ENCODE measurements at places on chromosomes 4 and X.
A peak's percentile ranks its signal among the peaks of the same experiment; 100 is the strongest.

DNA sequence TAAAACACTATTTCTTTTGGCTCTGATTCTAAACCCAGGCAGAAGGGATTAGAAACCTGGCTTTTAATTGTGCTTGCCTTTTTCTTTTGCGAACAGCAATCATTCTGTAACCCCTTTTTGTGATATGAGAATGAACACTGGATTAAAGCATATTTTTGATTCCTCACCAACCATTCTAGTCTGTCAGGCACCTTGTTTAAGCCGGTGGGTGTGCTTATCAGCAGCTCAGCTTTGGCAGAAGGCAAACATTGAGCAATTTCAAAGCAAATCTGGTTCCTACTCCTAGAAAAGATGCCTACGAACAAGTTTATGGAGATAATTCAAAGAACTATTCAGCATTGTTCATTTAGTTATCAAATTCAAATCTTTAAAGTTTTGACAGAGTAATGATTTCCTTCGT, 265.1 kb upstream of the FAM241A start:
- DNase-seq: no peak

DNA sequence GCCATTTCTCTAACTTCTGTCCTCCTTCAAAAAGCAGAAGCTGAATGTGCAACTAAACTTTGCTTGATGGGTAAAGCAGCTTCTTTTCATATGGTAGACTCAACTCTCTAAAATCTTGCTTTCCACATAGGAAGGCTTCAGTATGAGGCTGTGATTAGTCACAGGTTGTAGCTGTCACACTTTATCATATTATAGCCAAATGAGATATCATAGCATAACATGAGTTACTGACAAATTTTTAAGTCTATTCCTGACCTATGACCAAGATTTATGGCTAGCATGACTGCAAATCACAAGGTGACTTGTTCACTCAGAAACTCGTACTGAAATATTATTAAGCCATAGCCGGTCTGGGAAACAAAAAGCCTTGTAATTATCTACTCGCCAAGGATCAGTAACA, 998.6 kb downstream of the RPA4 start:
- no peak for DNase-seq

GRCh38 chr4:135244696-135245095, 1043.1 kb upstream of the PABPC4L start:
- DNase-seq: no peak

GRCh38 chr4:98765771-98766170, 107.4 kb upstream of the TSPAN5 start:
- no peak for DNase-seq

DNA sequence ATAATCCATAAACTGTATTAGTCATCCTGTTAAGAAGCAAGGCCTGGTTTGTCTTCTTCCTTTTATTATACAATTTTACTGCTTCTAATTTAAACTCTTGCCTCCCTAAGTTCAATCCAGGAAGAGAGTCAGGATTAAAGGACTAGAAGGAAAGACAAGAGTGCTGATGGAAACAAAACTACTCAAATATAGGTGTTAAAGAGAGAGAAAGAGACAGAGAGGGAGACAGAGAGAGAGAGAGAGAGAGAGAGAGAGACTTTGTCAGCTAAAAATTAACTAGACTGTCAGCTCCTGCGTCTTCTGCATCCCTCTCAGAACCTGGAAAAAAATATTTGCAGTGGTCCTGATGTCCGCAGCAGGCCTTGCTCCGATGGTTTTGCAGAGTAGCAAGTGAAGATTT, 13.5 kb upstream of the FGG start:
- DNase-seq: no peak

- peak; percentile 76 for DNase-seq
Observed at GRCh38 chr4:66585767-66586166, 915.5 kb upstream of the EPHA5 start.

DNA sequence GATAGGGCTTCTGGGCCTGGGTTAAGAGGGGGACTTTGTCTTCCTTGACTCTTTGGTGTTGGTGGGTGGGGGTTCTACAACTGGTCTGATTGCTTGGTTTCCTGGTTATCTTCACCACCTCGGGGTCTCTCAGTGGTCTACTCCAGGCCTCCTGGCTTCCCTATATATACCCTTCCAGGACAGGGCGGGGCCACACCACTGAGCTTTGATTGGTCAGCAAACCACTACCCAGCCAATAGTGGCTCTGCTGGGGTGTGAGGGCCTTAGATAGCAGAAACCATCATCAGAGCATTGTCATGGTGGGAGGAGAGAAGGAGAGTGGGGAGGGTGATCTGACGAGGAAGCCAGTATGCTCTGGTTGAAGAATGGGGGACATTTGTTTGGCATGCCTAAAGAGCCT, 14.4 kb upstream of the MAGEA1 start:
- DNase-seq: no peak

GRCh38 chr4:138774940-138775339, 240.6 kb upstream of the NOCT start:
- no peak for DNase-seq

DNA sequence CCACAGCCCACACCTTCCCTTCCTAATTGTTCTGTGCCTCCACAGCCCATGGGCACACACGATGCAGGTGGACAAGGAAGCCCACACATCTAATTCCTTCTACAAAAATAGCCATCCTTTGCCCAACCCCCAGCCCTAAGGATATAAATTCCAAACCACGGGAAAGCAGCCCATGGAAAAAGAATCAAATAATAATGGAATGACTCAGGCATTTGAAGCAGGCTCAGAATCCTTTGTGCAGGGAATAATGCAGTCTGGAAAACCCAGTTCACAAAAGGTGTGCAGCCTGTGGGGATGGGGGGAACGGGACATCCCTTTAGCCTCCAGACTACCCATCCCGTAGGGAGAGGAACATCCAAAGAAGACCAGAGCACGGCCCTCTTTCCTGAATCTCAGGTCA, 342.3 kb upstream of the GALNT7 start:
- no peak for DNase-seq

GRCh38 chrX:66674506-66674905, 35.6 kb upstream of the EDA2R start:
- no peak for DNase-seq

DNA sequence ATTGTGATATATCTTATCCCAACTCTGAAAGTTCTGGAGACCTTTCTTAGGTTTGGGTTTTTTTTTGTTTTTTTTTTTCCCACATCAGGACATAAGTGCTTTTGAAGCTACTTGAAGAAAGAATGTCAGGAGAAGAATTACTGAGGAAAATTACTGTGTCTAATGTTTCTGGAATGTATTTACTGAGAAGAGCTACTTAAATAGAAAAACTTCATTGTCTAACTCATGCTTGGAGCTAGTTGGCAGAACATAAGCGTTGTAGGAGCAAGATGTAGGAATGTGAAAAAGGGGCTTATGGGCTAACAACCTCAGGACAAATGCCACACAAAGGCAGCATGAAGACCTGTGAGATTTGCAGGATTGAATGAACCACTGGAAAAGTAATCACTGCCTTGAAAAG, 166.6 kb upstream of the GLRA2 start:
- no peak for DNase-seq

GRCh38 chr4:72311291-72311690, 257.7 kb downstream of the ADAMTS3 start:
- no peak for DNase-seq

DNA sequence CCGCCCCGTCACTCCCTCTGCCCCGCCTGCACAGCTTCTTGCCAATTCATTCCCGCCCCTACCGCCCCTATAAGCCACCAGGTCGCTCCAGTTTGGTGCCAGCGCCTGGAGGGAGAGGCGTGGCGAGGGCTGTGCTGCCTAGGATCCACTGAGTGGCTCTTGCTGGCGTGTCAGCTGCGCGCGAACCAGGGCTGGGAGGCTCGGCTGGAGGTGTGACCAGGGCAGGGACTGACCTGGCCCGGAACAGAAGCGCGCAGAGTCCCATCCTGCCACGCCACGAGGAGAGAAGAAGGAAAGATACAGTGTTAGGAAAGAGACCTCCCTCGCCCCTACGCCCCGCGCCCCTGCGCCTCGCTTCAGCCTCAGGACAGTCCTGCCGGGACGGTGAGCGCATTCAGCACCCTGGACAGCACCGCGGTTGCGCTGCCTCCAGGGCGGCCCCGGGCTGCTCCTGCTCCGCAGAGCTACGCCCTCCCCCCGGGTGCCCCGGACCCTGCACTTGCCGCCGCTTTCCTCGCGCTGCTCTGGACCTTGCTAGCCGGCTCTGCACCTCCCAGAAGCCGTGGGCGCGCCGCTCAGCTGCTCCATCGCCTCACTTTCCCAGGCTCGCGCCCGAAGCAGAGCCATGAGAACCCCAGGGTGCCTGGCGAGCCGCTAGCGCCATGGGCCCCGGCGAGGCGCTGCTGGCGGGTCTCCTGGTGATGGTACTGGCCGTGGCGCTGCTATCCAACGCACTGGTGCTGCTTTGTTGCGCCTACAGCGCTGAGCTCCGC, at the start of gene GPR78:
GPR78 (plus strand) TSS at position 72 of the 773 bp plus-strand sequence; CDS start at position 663, 591 bp downstream.
- no peak for DNase-seq

DNA sequence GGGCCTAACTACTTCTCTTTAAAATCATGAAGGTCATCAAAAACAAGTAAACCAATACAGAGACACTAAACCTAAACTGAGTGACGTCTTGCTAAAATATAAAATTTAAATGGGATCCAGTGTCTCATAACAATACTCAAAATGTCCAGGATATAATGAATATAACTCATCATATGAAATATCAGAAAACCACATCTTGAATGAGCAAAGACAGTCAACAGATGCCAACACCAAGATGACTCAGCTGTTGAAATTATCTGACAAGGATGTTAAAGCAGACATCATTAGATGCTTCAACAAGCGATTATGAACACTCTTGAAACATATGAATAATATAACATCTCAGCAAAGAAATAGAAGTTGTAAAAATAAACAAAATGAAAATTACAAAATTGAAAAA, 8.3 kb downstream of the NAP1L2 start:
- DNase-seq: no peak

GRCh38 chrX:27491397-27491796, 28.3 kb upstream of the PPP4R3C start:
- no peak for DNase-seq

DNA sequence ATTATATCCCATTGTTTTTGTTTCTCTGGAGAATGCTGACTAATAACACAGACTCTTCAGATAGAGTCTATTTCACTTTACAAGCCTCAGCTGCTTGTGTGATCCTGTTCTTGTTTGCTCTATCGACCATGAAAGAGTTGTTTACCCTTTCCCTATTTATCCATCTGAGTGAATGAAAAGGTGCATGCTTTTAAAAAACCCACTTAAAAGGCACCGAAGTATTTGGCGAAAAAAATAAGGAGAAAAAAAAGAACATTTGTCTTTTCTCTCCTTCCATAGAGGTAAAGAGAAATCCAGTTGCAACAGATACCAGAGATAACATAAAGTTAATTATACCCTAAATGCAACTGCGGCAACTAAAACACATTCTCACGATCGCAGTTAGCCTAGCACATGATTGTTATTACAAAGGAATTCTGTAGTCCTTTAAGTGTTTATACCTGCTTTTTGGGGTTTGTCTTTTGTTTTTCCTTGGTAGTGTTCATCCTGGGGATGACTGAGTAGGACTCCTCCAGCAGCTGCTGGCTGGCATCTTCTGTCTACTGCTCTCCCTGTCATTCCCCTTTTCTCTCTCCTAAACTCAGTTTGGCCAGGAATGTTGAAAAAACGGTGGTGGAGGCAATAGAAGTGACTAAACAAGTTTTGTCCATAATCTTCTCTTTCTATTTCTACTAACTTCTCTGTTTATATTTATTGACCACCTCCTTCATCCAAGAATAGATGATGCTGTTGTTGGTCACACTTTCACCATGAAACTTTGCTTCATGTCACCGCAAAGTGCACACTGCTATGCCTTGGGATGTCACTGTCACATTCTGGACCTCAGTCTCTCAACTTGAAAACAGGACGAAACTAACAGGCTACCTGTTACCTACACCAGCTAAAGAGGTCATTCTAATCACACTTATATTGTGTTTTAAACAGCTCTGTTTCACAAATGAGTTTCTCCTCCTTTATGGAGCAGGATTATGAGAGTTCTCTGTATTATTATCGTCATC, 41.9 kb upstream of the FRAS1 start:
- DNase-seq: peak; percentile 84

- DNase-seq: no peak
Observed at GRCh38 chr4:57233386-57233785, 123.2 kb upstream of the IGFBP7 start.

DNA sequence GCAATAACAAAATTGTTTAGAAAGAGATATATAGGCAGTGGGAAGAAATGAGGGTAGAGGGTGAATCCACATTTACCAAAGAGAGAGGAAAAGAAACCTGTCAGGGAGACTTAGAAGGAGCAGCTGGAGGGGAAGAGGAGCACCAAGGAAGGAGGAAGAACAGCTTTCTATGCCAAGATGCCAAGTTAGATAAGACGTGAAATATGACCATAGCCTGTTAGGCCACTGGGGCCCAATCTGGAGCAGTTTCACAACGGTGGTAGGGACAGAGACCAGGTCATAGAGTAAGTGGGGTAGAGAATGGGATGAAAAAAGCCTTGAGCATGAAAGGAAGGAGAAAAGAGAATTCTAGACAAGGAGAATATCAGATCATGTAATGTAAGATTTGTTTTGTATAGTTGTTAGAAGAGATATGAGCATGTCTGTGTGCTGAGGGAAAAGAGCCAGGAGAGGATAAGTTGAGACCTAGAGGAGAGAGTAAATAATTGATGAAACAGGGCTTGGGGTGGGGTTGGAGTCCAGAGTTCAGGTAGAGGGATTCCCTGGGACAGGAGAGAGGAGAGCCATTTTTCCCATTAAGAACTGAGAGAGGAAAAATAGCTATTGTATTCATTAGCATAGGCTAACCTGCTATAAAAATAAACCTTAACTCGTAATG, 4.4 kb upstream of the SOWAHB start:
- DNase-seq: no peak

GRCh38 chr4:173508386-173509035, 21.5 kb downstream of the HAND2 start:
- DNase-seq: no peak

GRCh38 chr4:81258841-81259550, 44.0 kb upstream of the PRKG2 start:
- DNase-seq: no peak

DNA sequence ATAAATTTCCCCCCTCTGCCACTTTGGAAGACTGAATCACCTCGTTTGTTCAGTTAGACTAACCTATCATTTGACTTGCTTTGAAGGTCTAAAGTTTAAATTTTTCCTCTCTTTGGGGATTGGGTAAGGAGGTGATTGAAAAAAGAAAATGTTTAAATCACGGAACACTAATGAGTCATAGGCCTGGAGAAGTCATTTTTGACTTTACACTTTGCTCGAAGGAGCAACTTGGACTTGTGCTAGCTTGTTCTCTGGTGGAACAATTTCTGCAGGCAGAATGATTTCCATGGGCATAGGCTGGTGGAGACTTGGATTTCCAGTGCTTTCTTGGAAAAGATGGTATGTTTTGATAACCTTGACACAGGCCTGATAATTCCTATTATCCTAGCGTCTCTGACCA, 10.5 kb upstream of the GLUD2 start:
- DNase-seq: no peak

- no peak for DNase-seq
Observed at GRCh38 chr4:1367230-1367935, 20.4 kb downstream of the UVSSA start.

- DNase-seq: no peak
Observed at GRCh38 chrX:39479856-39480255, 617.9 kb downstream of the BCOR start.

DNA sequence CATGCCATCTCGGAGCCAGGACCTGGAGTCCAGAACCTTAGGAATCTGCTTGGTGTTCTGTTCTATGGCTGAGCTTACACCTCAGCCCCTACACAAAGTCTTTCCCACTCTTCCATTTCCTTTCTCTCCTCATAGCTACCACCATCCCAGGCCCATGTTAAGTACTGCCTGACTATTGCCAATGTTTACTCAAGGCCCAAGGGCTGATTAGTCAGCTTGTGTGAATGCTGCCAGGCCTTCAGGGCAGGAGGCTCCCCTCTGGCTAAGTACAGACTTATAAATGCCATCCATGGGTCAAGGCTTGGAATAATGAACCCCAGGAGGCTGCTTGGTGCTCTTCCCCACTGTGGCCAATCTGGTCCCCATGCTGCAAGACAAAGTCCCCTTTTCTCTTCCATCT, 411.6 kb upstream of the MAGEB18 start:
- no peak for DNase-seq
